ENCODE measurements at places on chromosomes 2 and 18.

GRCh38 chr2:19574778-19575260 is 216.4 kb upstream of the OSR1 start:
- no peak for DNase-seq

GRCh38 chr2:8219631-8220355 is 462.1 kb upstream of the ID2 start:
- DNase-seq, result no peak

DNA sequence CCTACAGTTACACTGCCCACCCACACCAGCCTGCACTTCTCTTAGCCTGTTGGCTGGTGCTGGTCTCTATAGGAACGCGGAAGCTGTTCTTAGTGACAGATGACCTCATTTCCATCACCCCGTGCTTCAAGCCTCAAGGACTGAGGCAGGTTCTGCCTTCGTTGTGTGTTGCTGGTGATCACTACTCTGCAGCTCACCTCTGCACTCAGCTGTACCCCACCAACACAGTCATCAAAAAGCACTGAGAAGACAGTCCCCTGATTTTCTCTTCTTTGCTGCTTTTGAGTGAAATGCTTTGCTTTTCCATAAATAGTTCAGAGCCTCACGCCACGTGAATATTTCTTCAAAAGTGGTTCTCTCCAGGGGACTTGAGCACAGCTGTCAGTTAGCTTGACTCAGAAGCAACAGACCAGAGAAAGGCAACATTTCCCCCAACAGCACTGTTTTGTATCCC is 225.7 kb upstream of the CCDC150 start:
- DNase-seq, result no peak

- no peak for DNase-seq
Observed at GRCh38 chr2:9184361-9184760, 22.3 kb upstream of the ASAP2 start.

- no peak for DNase-seq
Observed at GRCh38 chr2:58562276-58562675, 321.2 kb upstream of the FANCL start.

DNA sequence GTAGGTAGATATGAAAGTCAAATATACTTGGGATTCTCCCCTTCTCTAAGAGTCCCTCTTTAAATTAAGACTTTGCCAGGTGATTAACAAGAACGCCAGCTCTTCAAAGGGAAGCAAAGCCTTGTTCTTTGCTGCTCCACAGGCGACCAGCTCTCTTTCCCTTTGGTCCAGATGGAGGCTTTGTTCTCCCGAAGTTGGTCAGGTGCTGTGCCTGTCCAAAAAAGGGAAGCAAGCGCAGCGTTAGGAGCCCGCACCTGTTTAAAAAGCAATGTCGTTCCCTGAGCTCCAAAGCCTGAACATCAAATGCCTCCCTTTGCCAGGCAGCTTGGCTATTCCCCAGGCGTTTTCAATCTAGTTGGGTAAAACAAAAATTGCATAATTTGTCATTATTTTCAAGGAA is 1913.1 kb upstream of the PIK3C3 start:
- no peak for DNase-seq

- DNase-seq, result no peak
Observed at GRCh38 chr2:14616950-14617349, 15.6 kb upstream of the LRATD1 start.

GRCh38 chr18:5430131-5430530 is 113.7 kb downstream of the EPB41L3 start:
- DNase-seq, result no peak

GRCh38 chr2:29072971-29073725 is 1.2 kb downstream of the PCARE start:
- DNase-seq, result no peak

GRCh38 chr18:63287691-63288220 is 31.8 kb downstream of the BCL2 start:
- DNase-seq, result no peak

GRCh38 chr2:60295636-60295962 is 257.9 kb downstream of the BCL11A start:
- DNase-seq, result no peak

GRCh38 chr2:232523682-232524597 is 2.0 kb upstream of the CHRND start:
- DNase-seq, result no peak

GRCh38 chr18:74230922-74231714 is 60.6 kb downstream of the CYB5A start:
- no peak for DNase-seq

- no peak for DNase-seq
Observed at GRCh38 chr2:169185711-169186110, 116.3 kb downstream of the DHRS9 start.

DNA sequence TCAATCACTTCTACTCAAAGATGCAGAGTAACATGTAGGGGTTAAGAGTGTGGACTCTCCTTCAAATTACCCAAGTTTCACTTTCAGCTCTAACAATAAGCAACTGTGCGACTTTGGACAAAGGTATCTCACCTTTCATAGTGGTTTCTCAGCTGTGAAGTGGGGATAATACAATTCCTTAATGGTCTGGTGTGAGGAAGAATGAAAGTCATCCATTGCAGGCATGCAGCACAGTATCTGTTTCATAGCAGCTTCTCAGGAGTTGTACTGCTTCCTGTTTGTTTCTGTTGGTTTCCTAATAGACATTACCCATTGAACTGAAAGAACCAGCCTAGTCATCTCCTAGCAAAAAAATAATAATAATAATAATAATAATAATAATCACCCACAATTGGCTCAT is 74.4 kb downstream of the DDX18 start:
- DNase-seq, result no peak

DNA sequence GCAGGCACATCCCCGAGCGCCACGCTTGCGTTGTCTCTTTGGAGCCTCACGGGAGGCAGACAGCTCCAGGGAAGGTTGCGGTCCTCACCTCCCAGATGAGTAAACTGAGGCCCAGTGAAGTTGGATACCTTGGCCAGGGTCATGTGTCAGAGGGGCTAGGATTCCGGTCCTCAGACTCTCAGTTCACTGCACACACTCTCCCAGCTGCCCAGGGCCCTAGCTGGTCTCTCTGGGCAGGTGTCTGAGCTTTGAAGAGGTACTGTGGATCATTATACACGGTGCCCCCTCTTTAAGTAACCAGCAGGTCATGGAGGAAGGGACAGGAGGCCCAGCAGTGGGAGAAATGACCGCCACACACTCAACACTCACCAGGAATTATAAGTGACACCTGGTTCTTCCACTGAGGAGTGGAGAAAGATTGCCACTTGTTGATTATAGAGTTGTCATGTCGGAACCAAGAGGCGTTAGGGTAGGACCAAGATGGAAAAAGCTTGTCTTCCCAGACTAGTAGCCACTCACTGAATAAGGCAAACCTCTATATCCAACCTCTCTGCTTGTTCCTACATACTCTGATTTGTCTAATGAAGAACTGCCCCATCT is 588 bp downstream of the TMEM214 start:
- DNase-seq, result no peak

GRCh38 chr18:78080761-78081160 is 831.1 kb downstream of the GALR1 start:
- DNase-seq, result no peak

DNA sequence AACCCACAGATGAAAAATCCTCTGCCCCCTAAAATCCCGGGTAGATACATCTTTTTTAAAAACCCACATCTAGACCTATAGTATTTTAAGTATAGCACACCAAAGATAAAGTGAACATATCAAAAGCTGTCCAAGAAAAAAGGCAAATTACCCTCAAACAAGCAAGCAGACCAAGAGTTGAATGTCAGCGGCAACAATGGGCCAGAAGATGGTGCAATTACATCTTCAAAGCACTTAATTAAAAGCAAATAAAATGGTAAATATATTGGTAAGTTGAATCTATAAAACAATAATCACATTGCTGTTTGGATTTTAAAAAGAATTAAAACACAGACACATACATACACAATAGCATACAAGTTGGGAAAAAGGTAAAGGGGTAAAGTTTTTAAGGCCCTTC is 98.5 kb downstream of the MYOM1 start:
- no peak for DNase-seq

- DNase-seq, result no peak
Observed at GRCh38 chr18:23136326-23137096, 1.2 kb downstream of the CABLES1 start.

- no peak for DNase-seq
Observed at GRCh38 chr18:4293337-4293736, 161.8 kb downstream of the DLGAP1 start.

DNA sequence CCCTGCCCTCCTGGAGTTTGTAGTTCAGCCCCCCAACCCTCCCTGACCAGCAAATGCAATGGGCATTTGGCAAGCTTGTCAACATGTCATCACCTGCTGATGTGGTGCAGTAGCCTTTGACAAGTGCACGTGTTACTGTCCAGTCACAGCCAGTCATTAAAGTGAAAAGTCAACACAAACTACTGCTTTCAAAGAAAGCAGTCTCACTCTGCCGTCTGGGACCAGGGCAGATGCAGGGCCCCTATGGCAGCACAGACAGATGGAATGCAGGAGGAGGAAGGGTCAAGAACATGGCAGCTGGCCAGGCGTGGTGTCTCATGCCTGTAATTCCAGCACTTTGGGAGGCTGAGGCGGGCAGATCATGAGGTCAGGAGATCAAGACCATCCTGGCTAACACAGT is 222.4 kb upstream of the OSR1 start:
- DNase-seq, result no peak

DNA sequence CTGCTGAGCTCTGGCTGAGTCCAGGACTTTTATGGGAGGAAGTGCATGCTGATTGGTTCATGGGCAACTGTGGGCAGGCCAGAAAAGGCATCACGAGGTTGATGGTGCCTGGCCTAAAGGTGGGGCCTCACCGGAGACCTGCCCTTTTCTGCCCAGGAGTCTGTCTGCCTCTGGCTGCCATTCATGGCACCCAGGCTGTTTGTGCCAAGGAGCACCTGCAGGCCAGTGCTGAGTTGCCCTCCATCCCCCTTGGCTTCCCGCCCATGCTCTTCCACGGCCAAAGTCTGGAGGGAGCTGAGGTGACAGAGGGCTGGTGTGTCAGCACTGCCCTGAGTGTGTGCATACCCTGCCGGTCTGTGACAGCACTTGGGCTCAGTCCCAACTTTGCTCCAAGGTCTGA is 123.2 kb downstream of the PTH2R start:
- DNase-seq, result no peak
